ENCODE measurements at places on chromosomes 1 and 21.
A peak's percentile ranks its signal among the peaks of the same experiment; 100 is the strongest.

DNA sequence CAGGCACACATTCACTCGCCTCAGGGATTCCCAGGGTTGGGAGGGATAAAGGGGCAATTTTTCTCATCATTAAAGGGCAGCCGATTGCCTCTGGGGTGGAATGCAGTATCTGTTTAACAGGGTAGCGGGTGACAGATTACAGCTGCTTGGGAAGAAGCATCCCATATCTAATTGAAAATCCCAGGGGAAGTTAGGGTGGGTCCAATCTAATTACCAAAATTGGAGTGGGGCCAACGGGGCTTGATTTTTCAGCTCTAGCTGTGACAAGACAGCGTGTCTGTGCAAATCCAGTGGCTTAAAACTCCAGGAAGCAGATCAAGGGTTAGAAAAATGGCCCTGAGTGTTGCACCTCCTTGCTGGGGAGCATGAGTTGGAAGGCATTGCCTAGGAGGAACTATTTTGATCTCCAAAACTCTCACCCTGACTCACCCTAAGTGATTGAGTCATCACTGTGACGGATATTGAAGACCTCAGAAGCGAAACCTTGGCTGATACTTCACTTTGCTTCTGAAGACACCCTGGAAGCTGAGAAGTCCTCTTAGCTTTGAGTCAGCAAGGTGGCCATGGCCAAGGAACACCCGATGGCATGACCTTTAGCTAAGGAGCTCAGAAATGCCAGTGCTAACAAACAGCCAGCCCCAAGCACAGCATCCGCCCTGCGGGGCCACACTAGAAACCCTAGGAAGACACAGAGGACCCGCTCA is 46.0 kb downstream of the GRHL3 start:
- DNase-seq: no peak

- DNase-seq: no peak
Observed at GRCh38 chr1:64854674-64855073, 109.8 kb downstream of the RAVER2 start.

GRCh38 chr1:109827986-109828385 is 64.3 kb upstream of the EPS8L3 start:
- no peak for DNase-seq

DNA sequence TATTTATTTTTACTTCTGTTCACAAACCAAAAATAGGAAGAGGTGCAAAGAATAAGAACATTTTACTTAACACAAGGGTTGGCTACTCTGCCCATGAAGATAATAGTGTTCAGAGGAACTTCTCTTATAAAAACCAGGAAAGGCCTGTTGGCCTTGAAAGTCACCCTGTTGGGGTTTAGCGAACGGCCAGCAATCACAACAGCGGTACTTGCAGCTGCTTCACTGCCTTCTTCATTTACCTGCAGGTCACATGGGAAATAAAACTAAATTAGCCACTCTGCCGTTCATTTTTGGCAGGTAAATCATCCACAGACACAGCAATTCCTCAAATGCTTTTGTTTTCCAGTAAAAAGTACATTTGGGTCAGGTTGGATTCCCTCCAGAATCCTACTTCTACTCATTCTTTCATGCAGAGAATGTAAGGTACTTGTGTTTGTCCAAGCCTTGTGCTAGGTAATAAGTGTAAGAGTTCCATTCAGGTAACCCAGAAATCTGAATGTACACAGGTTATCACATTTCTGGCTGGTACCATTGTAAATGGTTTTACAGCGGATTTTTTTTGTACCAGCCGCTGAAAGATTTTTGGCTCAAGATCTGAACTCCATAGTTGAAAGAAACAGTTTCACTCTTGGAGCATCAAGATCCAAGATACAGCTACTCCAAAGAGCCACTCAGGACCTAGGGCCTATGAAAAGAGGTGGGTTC is 13.1 kb downstream of the SERPINC1 start:
- no peak for DNase-seq

GRCh38 chr1:8104278-8105236 is 78.4 kb upstream of the ERRFI1 start:
- no peak for DNase-seq

DNA sequence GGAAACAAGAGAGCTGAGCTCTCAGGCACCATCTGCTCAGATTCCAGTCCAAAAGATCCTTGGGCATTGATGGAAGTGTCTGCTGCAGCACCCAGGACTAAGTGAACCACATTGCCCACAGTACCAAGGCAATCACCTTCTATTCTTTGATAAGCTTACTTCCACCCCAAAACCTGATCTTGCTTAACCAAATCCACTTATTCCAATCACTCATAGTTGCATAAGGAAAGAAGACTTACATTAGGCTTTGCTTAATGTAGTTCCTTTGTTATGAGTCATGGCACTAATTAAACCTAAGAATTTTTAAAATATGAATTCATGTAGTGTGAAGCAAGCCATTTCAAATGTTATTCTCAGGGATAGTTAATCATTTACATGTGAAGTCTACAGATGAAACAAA is 84.5 kb downstream of the UCHL5 start:
- no peak for DNase-seq

- DNase-seq: no peak
Observed at GRCh38 chr1:33428661-33429060, 2.2 kb downstream of the PHC2 start.

DNA sequence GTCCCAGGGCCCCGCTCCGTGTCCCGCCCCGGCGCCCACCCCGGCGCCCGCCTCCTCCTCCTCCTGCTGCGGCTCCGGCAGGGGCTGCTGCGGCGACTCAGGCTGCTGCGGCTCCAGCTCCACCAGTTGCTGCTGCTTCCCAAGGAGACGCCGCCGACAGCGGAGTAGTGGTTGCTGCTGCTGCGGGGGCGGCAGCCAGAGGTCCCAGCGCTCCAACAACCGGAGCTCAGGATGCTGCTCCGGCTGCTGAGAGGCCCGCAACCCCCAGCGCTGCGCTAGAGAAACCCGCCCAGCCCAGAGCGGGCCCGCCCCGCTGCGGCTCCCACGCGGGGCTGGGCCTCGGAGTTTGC is 1.1 kb downstream of the CRCT1 start:
- no peak for DNase-seq

DNA sequence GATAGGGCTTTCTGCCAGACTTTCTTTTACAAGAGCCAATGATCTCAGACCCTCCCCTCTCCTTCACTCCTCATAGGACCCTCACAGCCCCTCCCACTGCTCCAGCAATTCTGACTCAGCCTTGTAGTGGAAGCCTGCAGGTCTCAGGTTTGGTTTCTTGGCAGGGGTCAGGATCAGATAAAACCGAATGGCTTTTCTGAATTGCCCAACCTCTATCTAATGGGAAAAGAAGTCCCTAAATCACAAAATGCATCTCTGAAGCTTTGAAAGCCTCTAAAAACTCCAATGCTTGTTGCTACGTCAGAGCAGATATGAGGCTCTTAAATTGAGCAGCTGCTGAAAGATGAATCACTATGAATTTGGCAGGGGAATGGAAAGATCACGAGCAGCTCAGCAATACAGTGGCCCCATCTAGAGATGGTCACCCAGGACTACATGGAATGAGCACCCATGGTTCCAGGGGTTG is 74.5 kb downstream of the NID1 start:
- no peak for DNase-seq

GRCh38 chr1:167095368-167095767 is 1.5 kb downstream of the STYXL2 start:
- no peak for DNase-seq

DNA sequence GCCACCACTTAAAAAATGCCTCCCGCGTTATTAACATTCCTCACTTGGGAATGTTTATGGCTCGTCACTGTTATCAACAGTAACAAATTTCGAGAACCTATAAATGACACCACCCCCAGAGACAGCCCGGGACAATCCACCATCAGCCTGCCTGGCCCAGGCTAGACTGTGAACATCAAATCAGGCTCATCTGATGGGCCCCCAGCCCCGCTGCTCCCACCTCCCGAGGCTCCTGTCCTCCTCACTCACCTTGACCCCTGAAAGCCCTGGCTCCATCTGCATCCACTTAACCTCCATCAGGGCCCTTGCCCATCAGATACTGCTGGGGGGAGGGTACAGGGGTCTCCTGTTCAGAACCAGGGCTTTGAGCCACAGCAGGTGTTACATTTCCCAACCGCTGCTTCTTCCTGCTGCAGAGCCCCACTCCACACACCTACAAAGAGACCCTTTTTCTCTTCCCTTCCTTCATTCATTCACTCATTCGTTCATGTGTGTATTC is 156.5 kb upstream of the VAMP3 start:
- peak; percentile 22 for DNase-seq

- no peak for DNase-seq
Observed at GRCh38 chr1:9820521-9820920, 3.2 kb downstream of the CLSTN1 start.

GRCh38 chr1:213934649-213935048 is 53.1 kb upstream of the PROX1 start:
- peak; percentile 79 for DNase-seq

DNA sequence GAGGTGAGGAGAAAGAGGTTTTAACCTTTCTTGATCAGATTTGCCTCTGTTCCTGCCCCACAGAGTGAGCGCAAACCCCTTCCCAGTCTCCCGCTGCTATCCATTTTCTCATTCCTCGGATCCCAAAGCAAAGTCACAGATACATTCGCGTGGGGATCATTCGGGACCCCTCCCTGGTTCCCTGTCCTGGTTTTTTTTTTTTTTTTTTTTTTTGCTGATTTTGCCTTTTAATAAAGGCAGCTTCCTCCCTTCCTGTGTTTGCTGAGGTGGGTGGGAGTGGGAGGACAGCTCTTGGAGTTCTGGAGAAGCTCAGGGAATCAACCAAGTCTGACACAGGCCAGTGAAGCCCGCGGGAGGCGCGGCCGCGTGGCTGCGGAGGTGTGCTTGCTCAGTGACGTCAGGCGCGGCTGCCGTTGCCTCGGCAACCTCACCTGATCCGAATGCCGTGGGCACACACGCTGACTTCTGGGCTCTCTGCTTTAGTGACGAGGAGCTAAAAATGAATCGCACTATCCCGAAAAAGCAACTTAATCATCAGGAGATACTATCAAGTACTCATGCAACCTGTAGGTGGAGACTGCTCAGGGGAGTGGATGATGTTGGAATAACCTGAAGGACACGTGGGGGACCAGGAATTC is 106.4 kb downstream of the TBX19 start:
- peak; percentile 51 for DNase-seq

DNA sequence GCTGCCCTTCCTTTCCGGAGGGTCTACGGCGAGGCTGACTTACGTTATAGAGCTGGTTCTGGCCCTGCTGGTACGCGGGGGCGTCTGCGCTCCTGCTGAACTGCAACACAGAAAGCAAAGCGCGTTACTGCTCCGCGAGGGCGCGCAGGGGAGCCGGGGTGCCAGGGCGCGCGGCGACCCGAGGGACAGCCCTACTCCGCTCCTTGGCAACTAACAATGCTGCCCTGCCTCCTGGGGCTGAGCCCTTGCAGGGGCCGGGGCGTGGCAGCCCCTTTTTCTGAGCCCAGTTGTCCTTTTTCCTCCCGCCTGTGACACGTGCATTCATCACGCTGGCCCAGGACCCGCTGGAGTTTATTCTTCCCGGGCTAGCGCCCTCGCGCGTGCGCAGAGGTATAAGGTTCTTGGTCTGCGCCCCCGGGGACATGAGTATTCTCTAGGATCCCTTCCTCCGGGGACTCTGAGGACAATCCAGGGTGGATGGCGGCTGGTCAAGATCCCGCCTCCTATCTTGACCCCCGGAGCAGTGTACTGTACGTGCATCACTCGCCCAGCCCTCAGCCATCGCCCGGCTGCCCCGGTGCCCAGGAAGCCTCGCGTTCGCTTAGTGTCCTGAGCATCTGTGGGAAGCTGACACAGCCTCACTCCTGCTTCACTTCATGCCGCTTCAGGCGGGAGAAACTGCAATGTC is 78.9 kb downstream of the CD247 start:
- peak; percentile 51 for DNase-seq

DNA sequence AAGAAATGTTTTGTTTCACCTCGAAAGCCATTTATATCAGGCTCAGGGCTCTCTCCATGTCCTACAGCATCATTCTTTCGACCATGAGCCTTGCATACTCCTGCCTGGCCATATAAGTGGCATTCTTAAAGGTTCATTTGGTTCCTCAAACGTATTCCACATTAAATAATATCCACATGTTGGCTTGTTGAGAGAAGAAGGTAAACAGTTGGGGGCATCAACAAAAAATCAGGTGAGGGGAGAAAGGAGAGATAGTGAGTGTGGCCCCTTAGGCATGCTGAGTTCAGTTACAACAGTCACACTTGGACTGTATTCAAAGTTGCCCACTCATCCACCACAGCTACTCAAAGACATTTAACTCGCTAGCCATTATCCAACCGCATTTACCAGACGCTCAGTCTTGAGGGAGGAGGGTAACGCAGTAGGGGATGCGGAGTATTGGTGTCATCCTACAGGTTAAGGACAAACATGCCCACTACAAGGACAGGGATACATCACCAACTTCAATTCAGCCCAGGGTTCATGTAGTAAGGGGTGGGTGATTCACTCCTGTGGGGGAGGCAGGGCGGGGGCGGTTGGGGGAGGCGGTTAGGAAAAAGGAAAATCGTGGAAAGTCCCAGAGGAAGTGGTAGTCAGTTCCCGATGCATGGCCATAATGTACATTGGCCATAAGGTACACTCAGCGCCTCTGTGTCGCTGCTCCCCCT is 1.4 kb downstream of the ZNF697 start:
- no peak for DNase-seq

DNA sequence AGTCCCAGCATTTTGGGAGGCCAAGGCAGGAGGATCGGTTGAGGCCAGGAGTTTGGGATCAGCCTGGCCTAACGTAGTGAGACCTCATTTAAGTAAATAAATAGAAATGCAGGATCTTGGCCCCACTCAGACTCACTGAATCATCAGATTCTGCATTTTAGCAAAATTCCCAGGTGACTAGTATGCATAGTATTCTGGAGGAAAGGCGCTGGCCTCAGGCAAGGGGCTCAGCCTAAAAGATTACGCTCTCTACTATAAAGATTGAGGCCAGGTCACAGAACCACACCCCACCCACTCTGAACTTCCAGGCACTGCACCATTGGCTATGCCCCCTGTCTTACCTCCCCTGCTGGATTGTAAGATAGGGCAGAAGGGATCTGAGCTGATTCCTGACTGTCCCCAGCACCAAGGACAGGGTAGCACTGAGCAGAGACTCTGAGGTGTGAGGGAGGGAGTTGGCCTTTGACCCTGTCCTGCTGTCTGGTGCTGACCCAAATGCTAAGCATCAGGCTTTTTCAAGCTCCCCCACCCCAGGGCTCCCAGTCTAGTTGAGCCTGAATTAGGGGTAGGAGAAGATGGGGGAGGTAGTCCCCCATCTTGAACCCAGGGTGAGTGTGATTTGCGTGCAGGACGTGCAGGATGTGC is 2.7 kb downstream of the FOXE3 start:
- DNase-seq: no peak

DNA sequence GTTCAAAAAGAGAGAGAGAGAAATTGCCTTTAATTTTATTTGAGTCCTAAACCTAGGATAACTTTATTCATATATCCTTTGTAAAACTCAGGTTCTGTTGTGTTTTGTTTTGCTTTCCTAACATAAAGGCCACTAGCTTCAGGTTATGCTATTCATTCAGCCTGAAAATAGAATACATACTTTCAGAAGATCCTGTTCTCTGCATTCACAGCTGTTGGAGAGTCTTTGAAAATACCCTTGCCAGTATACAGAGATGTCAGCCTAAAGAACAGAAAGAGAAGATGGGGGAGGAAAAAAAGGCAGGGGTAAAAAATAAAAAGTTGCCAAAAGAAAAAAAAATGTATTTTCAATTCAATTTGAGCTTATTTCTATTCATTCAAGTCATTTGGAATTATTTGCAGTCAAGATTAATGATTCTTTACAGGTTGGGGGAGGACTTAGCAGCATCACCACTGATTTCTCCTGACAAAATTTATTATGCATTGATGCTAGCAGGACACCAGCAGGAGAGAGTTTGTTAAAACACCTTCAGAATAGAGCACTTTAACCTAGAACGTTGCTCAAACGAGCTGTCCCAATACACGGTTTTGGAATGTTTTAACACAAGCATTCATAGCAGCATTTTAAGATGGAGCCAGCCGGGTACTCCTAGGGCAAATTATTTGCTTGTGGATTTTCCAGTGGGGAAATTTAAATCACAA is 318.5 kb downstream of the NTNG1 start:
- no peak for DNase-seq
